H4 (cell line): ENCODE measurements at places on chromosomes 2 and 18.

DNA sequence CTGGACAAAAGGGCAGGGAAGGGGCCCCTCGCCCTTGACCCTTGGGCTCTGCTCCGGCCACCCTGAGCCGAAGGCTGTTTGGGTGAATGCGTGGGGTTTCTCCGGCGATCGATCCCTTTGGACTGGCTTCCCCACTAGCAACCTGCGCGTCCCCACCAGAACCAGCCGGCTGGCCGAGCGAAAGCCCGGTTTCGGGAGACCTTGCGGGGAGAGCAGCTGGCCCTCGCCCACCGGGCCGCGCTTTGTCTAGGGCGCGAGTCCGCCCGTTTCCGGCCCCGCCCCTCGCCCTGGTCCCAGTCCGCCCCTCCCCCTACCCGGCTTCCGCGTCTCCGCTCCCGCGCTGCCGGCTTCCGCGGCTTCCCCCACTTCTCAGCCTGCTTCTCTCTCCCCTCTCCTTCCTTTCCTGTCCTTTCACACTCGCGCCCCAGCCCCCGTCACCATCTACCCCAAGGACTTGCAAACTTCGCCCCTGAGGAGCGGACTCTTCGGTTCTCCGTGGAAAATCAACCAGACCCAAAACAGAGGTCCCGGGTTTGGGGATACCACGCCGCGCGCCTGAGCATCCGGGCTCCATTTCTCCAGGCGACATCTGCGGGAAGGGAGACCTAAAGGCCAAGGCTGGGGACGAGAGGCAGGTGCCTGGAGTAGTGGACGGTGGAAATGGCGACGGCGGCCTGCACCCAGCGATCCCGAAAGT lies 48.0 kb upstream of the ATP6V1B1 start:
- DNase-seq, result no peak

DNA sequence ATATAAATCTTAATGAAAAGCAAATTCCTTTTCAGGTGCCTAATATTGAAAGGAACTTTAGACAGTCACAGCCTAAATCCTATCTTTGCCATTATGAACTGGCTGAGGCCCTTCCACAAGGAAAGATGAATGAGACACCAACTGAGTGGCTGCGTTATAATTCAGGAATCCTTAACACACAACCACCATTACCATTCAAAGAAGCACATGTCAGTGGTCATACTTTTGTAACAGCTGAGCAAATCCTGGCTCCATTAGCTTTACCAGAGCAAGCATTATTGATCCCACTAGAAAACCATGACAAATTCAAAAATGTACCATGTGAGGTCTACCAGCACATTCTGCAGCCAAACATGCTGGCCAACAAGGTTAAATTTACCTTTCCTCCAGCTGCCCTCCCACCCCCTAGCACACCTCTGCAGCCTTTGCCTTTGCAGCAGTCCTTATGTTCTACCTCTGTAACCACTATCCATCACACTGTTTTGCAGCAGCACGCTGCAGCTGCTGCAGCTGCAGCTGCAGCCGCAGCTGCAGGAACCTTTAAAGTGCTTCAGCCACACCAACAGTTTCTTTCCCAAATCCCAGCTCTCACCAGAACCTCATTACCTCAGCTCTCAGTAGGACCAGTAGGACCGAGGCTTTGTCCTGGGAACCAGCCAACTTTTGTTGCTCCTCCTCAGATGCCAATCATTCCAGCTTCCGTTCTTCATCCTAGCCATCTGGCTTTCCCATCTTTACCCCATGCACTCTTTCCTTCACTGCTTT lies 340.1 kb downstream of the ZNF804A start:
- DNase-seq, result no peak

GRCh38 chr2:181850936-181851560 lies 40.5 kb upstream of the ITPRID2 start:
- DNase-seq, result no peak

DNA sequence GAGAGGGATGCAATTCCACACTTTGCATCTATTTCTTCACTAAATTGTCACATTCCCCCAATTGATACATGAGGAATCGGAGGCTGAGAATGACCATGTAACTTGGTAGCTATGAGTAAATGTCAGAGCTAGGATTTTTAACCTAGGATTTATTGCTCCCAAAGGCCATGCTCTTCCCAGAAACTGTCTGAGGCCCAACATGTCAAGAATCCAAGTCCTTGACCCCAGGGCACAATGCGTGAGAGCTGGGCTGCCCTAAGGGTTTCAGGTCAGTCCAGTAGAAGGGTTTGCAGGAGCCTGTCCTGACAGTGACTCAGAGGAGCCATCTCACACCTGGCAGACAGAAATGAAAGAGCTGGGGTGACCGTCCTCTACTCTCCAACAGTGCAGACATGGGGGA lies 30.3 kb downstream of the LRRC30 start:
- no peak for DNase-seq

- peak; percentile 11 for DNase-seq
These were observed 46.9 kb downstream of the UXS1 start for GRCh38 chr2:106147159-106147558.

DNA sequence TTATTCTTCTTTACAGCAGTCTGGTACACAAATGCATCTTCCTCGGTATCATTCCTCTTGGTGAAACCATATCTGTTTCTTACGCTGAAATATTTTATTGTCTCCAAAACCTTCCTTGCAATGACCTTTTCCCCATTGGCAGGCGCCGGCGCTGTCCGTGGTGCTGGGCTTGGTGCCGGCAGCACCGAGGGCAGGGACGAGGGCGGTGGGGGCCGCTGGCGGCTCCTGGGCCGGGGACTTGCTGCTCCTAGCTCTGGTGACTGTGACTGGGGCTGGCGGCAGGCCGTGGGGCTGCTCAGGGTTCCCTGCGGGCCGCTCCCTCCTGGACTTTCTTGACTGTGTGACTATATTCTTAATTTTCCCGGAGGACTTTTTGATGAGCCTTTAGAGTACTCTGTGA lies 72.5 kb downstream of the GPR39 start:
- DNase-seq, result no peak

DNA sequence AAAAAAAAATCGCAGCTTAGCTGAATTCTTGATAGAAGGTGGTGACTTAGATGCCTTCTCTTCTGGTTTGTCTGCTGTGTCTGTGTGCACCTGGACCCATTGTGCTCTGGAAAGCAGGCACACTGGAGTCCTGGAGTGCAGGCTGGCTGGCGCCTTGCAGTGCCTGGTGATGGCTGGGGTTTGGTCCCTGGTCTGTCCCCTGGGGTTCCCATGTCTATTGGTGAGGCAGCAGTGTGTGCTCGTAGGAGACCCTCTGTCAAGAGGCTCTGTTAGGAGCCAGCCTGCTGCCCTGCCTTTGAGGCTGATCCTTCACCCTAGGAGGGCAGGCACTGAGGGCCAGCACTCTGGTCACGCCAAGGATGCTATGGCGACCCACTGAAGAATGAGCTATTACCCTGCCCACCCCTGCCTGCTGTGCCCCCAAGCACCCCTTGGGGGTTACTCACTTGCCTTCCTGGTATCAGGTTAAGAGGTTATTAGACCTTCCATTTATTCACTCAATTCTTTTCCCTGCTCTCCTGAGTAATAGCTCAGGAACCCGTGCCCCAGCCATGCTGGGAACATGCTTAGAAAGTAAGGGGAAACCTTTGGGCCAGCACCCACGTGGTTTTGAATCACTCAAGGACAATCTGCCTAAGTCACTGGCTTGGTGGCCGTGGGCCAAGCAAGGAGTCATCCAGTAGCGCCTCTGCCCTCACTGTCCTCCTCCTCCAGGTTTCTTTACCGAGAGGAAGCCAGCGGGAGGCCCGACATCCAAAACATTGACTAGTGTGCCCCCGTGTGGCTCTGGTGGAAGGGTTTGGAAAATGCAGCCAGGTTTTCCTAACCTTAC lies 284.5 kb downstream of the PRKCE start:
- peak; percentile 97 for DNase-seq

GRCh38 chr2:189439342-189439741 lies 1.9 kb upstream of the WDR75 start:
- DNase-seq, result no peak

DNA sequence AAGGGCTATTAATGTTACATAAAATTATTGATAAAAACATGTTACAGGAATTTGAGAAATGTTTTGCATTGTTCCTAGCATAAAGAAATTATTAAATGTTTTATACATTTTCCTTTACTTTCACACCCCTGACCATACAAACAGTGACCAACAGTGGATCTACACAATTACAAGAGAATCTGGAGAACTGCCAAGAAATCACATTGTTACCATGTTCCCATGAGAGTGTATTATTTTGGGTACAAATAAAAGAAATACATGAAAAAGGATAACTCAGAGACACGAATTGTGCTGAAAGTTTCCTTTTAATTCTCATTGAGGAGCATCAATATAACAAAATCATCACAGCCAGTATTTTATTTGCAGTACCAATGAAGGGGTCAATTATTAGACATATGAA lies 150.1 kb downstream of the WDPCP start:
- no peak for DNase-seq

GRCh38 chr2:1020206-1020605 lies 69.6 kb downstream of the SNTG2 start:
- no peak for DNase-seq

GRCh38 chr2:102140377-102140776 lies 2.2 kb upstream of the IL1R1 start:
- no peak for DNase-seq

DNA sequence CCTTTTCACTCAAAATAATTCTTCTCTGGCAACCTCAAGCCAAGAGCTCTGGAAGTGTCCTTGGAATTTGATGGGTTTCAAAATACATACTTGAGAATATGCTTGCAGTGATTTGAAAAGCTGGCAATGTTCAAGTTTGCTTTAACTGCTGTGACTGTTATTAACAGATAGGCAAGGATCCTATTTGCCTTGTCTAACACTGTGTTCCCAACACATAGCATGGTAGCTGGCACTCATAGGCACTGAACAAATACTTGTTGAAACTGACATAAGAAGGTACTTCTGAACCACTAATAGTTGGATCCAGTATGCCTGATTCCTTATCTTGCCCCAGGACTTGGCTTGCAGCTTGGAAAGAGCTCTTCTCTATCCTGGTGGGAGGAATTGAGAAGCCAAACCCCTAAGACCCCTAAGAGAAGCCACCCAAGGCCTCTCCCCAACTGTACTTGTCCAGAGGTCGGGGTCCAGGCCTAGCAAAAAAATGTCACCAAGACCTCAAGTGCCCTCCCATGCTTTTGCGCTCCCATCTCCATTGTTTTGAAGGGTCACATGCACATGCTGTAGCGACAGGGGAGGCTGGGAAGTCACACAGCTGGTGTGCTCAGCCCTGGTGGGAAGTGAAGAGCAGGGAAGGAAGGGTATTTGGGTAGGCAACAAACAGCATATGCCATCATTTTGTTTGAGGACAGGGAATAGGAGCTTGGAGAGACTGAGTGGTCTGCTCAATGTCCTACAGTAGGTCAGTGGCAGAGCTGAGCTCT lies 118.4 kb upstream of the HAAO start:
- DNase-seq, result no peak

DNA sequence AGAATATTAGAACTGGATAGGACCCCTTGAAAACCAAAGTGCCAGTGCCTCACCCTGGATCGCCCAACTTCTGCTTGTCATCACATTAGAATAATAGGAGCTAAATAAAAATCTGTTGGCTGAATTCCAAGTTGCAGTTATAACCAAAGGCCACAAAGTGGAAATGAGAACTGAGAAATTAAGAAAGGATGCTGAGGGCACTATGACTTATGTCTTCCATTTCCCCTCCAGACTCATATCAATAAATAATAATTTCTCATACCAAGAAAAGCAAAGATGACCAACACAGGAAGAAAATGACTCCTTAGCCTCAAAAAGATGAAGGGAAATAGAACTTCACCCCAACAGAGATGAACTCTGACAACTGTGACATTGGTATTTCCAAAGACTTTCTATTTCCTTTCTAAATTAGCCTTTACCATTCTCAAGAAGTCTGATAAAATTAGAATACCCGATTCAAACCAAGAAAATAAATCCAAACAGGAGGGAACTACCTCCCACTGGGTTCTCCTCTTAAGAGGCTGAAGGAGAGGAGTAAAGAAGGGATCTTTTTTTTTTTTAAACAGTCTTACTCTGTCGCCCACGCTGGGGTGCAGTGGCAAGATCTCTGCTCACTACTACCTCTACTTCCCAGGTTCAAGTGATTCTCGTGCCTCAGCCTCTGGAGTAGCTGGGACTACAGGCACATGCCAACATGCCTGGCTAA lies 46.5 kb upstream of the EPG5 start:
- no peak for DNase-seq

- DNase-seq, result no peak
These were observed 72.7 kb downstream of the CABLES1 start for GRCh38 chr18:23207994-23208393.

DNA sequence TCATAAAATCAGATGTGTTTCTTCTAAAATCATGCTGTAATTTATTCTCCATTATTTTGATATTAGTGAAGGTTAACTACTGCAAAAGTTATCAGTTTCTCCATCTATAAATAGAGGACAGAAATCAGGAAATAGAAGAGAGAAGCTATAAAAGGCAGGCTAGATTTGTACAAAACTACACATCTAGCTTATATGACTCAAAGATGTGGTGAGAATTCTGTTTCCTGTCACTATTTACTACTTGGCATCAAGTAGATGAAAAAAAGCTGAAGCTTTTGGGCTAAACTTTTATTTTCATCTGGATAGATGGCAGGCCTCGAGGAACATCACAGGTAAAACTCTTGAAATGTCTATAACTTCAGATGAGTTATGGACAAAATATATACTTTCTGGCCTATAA lies 49.8 kb upstream of the NAB1 start:
- no peak for DNase-seq

DNA sequence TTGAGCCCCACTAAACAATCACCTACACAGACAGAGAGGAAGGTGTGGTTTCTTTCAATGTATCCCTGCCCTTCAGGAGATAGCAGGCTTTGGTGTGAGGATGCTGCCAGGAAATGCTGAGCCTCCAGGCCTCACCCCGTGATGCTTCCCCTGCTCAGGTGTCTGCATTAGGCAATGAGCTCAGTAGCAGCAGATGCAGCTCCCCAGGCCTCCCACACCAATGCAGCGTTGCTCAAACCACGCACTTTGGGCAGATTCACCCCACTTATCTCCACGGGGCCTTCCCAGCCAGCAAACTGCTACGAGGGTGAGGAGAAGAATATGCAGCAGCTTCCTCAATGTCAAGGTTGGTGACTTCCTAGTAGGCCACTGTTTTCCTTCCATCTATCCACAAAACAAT lies 229.3 kb upstream of the PXDN start:
- no peak for DNase-seq

DNA sequence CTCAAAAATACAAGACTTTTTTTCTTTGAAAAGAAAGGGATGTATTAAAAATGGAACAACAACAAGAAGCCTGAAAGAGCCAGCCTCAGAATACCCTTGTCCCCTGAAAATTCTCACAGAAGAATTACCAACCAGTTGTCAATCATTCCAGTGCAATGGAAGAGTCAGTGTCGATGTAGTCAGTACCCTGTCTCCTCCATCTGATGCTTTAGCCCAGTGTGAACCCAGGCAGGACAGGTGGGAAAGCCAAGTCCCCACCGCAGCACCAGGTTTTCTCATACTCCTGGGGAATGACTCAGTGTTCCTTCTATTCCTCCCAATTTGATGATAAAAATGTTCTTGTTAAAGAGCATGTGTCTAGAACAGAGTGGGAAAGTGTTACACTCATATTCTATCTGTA lies 332.0 kb upstream of the CHAC2 start:
- no peak for DNase-seq
